ENCODE measurements at places on chromosomes 1 and 21.

DNA sequence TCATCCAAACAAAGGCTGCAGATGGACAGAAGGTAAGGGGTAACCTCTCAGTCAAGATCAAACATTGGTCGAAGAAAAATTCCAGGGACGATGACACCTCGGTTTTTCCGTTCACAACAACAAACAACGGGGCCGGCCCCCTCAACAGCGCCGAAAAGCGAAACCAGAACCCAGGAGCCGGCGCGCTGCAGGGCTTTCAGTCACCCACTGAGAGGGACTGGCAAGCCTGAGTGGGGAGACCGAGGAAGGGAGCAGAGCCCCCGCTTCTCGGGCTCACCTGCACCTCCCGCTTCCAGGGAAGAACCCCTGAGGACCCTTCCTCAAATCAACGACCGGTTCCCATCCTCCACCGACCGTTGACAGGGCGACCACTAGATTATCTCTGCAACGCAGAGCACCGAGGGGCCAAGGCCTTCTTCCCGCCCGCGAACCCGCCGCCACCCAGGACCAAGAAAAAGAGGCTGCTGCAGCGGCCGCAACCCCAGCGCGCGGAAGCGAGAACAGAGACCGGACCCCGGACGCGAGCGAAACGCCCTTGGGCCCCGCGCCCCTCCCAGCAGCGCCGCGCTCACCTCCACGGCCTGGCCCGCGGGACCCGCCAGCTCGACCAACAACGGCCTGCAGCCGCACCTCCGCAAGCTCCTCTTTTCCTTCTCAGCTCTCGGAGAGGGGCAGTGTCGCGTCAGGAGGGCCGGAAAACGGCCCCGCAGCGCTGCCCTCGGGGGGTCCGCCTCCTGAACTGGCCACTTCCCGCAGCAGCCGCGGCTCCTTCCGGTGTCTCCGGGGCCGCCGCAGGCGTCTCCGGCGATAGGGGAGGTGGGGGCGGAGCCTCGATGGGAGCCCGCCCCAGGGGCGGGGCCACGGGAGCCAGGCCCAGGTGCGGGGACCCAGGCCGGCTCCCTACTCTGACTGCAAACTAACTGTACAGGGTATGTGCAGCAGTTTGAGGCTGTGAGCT lies at the start of gene USP33:
TSS of gene USP33 (minus strand) at position 782 of the 958 bp plus-strand sequence. CDS start 18,155 bp downstream, outside the sequence.
- peak; percentile 94 for DNase-seq

DNA sequence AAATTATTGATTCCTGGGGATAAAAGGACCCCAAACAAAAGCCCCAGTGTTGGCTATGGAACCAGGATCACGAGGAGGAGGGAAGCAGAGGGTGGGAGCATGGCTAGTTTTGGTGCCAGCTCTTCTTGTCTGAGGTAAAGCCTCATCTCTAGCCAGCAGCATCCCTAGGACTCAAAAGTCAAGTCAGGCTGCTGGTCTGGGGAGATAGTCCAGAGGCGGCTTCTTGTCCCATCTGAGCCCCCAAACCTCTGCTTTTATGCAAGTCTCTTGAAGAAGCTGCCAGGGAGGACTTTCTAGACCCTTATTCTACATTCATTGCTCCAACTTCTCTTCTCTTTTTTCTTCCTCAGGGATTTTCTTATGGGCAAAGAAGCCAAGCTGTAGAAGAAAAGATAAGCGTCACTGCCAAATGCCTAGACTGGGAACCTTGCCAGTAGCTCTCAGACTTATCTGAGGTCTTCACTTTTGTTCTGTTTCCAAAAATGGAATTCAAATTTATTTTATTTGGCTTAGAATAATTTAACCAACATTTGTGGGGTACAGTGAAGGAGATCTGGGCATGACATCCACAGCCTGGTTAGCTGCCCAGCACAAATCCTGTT lies 6.9 kb upstream of the ANKRD35 start:
- DNase-seq: no peak

DNA sequence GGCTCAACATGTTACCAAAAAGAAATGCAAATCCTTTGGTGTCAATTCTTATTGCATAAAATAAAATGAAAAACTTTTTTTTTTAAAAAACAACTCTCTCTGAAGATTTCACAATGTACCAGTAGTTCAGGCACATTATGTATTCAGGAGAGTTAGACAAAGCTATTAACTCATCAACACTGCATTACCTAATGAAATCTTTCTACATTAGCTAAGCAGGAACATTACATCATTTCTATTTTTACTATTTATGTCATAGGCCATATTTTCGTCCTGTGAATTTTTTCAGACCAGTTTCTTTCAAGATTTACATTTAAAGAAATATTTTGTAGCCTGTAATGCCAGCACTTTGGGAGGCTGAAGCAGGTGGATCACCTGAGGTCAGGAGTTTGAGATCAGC lies 366.2 kb downstream of the USH2A start:
- no peak for DNase-seq

- DNase-seq: no peak
These were observed 13.2 kb downstream of the IL10RB start for GRCh38 chr21:33279330-33279820.

DNA sequence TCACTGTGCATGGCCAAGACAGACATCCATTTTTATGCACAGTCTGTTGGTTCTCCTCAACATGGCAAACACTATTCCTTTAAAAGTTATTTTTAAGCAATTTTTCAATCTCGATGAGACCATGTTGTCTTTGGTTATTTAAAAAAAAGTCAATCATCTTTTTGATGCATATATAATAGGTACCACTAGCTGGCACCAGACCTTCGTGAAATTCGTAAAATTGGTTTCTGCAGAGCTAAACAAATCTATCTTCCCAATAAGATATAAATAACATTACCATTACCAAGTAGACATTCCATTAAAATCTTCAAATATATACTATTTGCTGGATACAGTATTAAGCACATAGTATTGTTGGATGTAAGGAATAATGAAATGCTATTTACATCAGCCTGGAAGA lies 220.0 kb upstream of the GREM2 start:
- DNase-seq: no peak

DNA sequence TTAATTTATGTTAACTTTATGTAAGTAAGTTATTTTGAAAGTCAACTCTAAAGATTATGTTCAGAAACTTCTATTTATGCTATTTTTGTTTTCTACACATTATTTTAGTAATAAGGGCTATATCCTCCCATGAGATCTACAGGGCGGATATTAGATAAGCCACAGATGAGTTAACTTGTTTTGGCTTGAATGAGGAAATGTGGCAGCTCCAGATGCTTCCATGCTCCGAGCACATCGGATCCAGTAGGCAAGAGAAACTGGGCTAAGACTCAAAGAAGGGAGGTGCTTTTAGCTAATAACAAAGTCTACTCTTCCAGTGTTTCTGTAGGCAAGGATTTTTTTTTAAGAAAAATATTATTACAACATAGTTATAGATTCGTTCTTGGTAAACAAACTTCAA lies 20.0 kb upstream of the LAMC1 start:
- DNase-seq: no peak

DNA sequence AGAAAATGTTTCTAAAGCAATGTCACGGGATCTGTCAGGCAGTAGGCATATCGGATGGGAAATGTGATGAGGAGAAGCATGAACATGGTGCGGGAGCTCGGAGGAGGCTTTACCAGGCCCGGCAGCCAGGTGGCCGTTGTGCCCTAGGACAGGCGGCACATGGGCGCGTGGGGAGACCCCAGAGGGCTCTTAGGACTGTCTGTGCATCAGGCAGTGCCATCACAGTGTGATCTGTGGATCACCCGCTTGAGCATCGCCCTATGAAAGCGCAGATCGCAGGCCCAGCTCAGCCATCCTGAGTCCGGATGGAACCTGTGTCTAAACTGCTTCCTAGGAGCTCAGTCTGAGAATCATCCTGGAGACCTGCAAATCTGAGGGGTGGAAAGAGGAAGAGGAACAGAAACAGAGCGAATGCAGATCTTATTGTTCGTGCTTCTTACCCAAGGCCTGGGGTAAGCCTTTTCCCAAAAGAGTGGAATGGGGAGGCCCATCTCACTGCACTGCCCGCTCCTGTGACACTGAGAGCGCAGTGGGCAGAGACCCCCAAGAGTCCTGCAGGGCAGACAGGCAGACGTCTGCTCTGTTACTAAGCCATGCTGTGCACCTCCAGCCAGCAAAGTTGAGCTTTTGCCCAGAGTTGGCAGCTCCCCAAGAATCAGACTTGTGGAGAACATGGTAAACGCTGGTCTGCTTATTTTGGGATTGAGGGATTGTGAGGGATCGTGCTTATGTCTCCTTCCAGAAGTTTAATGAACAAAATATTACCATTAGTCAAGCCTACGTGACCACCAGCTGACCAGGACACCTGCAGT lies 251.0 kb downstream of the RHOU start:
- DNase-seq: no peak

GRCh38 chr1:147491098-147491497 lies 50.2 kb upstream of the BCL9 start:
- DNase-seq: no peak

DNA sequence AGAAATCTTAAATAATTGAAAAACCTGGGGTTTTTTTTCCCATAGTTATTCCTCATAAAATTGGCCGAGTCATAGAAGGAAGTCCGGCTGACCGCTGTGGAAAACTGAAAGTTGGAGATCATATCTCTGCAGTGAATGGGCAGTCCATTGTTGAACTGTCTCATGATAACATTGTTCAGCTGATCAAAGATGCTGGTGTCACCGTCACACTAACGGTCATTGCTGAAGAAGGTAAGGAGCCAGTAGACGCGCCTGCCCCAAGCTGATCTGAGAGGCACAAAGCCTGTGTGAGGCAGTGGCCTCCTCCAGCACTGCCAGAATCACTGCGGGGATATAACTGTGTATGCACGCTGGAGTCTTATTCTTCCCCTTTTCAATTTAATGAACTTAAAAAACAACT lies 100.3 kb downstream of the PHTF1 start:
- DNase-seq: no peak

DNA sequence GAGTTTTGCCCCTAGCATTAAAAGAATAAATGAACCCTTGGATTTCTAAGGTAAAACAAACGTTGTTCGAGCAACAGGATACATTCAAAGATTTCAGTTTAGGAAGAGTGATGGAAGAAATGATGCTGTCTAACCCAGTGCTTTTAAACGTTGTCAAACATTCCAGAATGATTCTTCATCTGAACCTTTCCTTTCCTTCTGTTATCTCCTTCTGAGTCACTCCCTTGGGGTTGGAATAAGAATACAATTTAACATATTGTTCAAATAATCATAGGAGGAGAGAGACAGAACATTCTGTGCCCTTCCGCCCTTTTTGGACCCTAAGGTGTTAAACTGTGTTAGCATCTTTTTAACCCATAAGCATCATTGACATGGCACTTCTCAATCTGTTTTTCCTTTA lies 61.1 kb upstream of the RCOR3 start:
- no peak for DNase-seq

DNA sequence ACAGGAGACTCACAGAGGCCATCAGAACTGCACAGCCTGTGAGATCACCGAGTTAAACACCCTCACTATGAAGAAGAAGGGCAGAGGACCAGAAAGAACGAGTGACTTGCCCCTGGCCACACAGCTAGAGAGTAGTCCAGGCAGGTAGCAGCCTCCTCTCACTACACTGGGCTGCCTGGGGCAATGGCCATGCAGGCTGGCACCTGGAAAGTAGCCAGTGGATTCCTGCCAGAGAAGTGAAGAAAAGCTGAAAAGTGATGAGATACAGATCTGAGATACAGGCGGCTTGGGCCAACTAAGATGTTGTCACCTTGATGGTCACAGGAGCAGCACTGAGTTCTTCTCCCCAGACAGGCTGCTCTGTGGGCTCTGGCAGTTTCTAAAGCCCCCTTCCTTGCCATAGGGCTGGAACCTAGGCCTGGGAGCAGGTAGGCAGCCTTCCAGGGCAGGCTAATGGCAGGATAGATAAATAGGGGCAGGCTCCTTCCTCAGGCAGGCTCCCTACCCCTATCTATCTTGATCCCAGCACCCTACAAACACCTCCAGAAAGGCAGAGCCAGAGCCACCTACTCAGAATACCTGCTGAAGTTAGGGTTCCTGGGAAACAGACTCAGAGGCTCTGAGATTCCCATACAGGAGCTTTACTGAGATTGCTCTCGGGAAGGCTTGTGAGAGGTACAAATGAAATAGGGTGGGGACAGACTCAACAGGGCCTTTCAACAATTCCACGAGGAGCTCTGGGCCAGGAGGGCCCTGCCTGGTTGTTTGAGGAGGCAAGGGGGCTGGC lies 106.3 kb downstream of the BEND5 start:
- DNase-seq: no peak

DNA sequence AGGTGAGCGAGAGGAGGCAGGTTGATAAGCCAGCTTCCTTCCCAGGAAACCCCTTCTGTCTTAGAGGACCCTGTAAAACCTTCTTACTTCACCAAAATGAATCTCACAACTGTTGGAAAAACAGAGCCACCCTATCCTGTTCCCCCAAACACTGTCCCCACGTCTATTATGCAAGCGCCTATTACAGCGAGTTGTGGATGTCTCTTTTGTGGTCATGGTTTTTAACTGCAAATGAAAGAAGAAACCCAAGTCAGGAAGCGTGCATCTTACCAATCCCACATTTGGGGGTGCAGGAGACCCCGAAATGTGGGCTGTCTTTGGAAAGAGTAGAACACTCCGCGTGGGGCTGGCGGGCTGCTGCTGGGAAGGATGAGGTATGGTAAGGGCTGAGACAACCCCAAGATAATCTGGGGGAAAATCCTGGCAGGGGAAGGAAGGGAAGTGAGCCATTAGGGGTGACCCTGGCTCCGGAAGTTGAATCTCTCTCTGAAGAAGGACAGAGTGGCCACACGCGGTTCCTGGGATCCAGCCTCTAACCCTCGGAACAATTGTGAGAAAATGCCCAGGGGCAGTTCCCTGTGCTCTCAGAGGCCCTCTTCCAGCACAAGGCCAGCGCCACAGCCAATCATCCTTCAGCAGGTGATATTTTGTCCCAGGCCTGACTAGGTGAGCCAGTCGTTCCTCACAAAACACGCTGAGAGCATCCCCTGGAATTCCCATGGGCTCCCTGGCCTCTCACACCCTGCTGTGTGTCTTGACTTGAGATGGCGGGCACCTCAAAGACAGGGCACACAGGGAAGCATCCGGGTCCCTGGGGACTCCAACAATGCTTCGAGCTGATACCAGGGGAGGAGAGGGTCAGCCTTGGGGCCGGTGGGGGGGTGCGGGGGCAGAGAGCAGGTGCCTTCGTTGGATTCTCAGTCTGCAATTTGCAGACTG lies 168.5 kb upstream of the IRF2BP2 start:
- no peak for DNase-seq

DNA sequence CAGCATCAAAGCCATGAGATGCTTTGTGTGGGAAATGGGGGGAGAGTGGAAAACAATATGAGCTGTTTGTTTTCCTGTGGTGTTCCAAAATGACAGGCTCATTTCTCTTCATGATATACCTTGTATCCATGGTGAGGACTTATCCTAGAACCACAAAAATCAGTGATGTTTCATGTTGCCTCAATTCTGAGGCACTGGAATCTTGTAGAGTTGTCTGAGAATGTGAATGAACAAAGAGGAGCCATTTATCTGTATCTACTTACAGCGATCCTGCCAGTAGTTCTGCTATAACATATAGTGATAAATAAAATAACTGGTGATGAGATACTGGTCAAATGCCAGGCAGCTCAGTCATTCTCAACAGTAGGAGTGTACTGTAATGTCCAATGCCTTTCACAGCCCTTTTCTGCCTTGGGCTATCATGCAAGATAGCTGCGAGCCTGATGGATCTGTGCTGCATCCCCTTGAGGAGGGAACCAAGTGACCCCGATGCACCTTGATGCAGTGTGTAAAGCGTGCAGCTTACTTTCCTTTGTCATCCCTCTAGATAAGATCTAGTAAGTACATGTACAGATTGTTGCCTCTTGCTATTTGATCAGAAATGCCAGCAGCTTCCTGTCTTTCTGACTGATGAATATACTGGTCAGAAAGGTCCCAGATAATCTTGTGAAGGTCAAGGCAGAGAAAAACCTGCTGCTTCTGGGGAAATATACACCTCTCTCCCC lies 52.8 kb downstream of the SLC44A3 start:
- DNase-seq: no peak

Measured in D341Med (cell line).